Hair follicular keratinocyte (primary cell): ENCODE measurements at places on chromosomes 6 and 20. TPM values are rescaled to one million over a fixed set of nuclear protein-coding genes. Genes with fewer than 3 reads are reported as not detected.

LYRM4 gene
- total RNA-seq, result 34.2 and 47.7 TPM in 2 replicates

CENPW gene
- total RNA-seq, result 6.4 and 33.9 TPM in 2 replicates

OLIG3 gene
- total RNA-seq, result not detected in 2 replicates

ASF1A gene
- 10.9 and 16.3 TPM in 2 replicates for total RNA-seq

TFAP2D gene
- total RNA-seq, result not detected in 2 replicates

NOX3 gene
- total RNA-seq, result not detected in 2 replicates

CLIC5 gene
- total RNA-seq, result not detected in 2 replicates

LRRN4 gene
- 0.16 and 0.84 TPM in 2 replicates for total RNA-seq

GRM1 gene
- not detected in 2 replicates for total RNA-seq

RALGAPB gene
- 14.7 and 19.1 TPM in 2 replicates for total RNA-seq

CST2 gene
- not detected in 2 replicates for total RNA-seq

F13A1 gene
- total RNA-seq, result not detected in 2 replicates

THEMIS gene
- not detected in 2 replicates for total RNA-seq

CDSN gene
- total RNA-seq, result 1.7 and 1.8 TPM in 2 replicates

PRRT1 gene
- total RNA-seq, result not detected in 2 replicates

OR12D3 gene
- not detected in 2 replicates for total RNA-seq

KIAA0408 gene
- total RNA-seq, result 0.16 TPM in 1 of 2 replicates, not detected in the other

ZBTB46 gene
- total RNA-seq, result 0.23 and 0.78 TPM in 2 replicates
